Activated T-cell treated with anti-CD3 and anti-CD28 coated beads, Interleukin-2, amount 50 U/mL, for 72 hours (primary cell): ENCODE measurements at places on chromosomes 2 and 18. TPM values are rescaled to one million over a fixed set of nuclear protein-coding genes. Genes with fewer than 3 reads are reported as not detected.

GRCh38 chr2:10473121-10473756, 25.1 kb upstream of the ODC1 start:
- H3K36me3 ChIP-seq: no peaks in the 10 kb centered on the region
- H3K27ac ChIP-seq: no peak overlapping the region
- H3K4me1 ChIP-seq: peaks cover 11% of the 10 kb centered on the region
- H3K27me3 ChIP-seq: peaks cover 5% of the 10 kb centered on the region
- no peak for DNase-seq
- no peak overlapping the region for H3K4me3 ChIP-seq

DNA sequence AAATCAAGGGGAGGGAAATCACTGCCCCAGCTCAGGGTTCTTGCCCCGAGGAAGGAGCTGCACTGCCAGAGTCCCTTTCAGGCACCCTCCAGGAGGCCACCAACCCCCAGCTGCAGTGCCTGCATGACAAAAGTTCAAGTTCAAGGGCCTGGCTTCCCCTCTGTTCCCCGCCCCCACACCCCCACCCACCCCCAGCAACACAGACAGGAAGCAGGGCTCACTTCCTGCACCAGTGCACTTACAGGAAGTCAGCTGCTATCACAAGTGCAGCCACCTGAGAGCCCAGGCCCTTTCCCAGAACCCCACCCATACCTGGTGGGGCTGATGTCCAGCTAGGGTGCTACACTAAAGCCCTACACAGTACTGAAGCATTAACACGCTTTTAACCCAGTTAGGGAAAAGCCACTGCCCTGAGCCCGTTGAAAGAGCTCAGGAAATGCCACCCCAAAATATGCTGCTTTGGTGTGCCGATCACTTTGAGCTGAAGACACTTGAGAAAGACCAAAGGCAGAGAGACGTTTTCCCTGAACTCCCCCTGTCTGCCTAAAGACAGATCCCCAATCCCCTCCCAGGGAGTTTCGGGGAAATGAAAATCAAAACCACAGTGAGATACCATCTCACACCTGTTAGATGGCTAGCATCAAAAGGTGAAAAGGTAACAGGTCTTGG, 109.9 kb upstream of the CAB39 start:
- H3K27ac ChIP-seq: peak overlapping the region; percentile 91
- peaks cover 38% of the 10 kb centered on the region for H3K4me1 ChIP-seq
- DNase-seq: peak; percentile 59
- H3K36me3 ChIP-seq: peaks cover 22% of the 10 kb centered on the region
- peak overlapping the region; percentile 52 for H3K4me3 ChIP-seq

GRCh38 chr2:16630463-16630862, 35.2 kb downstream of the CYRIA start:
- H3K4me1 ChIP-seq: peaks cover 48% of the 10 kb centered on the region
- DNase-seq: no peak
- no peaks in the 10 kb centered on the region for H3K36me3 ChIP-seq
- H3K27me3 ChIP-seq: peaks cover 16% of the 10 kb centered on the region

GRCh38 chr2:70756128-70756527, 11.9 kb downstream of the ADD2 start:
- DNase-seq: no peak
- H3K36me3 ChIP-seq: no peaks in the 10 kb centered on the region
- no peaks in the 10 kb centered on the region for H3K4me1 ChIP-seq
- no peak overlapping the region for H3K4me3 ChIP-seq
- H3K27me3 ChIP-seq: peaks cover 5% of the 10 kb centered on the region

Gene OTOS
- not detected for total RNA-seq

Gene LHCGR
- not detected for total RNA-seq
